ENCODE measurements at places on chromosomes 2 and 18. TPM values are rescaled to one million over a fixed set of nuclear protein-coding genes. Genes with fewer than 3 reads are reported as not detected.
A peak's percentile ranks its signal among the peaks of the same experiment; 100 is the strongest.

KIAA2012 gene
- 0.19 TPM for polyA plus RNA-seq

MC4R gene
- 0.45 TPM for polyA plus RNA-seq

NXPH2 gene
- 13.4 TPM for polyA plus RNA-seq

PAX8 gene
- 2.2 TPM for polyA plus RNA-seq

LHCGR gene
- polyA plus RNA-seq, result 0.25 TPM

DNA sequence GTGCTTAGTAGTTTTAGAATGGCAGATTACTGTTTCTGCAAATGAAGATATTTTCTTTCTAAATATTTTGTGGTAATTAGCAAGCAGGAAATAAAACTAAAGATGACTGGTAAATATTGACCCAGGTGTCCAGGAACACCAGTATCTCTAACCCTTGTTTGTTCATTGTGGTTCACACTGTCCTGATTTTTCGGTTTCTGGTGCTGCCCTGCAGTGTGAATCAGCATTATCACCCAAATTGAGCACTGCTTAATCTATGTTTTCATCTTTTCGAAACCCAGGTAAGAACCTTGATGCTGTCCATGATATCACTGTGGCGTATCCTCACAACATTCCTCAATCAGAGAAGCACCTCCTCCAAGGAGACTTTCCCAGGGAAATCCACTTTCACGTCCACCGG lies 167.4 kb downstream of the CAPN13 start:
- DNase-seq, result no peak

DNA sequence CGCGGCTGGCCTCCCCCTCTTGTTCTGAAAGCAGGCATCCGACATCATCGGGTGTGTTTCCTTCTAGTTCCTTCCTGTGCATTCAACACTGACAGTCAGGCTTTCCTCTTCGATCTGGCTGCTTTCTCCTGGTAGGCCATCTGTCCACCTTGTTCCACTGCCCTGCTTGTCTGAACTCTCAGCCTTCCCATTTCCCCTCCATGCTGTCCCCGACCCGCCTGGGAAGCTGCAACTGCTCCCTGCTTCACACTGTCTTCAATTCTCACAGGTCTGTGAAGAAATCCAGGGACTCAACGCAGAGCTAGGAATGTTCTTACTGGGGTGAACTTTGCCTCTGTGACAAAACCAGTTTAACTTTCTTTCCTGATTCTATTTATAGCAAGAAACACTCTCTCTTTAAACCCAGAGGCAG lies 43.0 kb downstream of the KIF3C start:
- no peak for DNase-seq

GRCh38 chr18:69954719-69955480 lies 7.2 kb upstream of the CD226 start:
- no peak for DNase-seq

- DNase-seq, result no peak
These were observed 85.8 kb downstream of the SH3RF3 start for GRCh38 chr2:109214651-109215371.

DNA sequence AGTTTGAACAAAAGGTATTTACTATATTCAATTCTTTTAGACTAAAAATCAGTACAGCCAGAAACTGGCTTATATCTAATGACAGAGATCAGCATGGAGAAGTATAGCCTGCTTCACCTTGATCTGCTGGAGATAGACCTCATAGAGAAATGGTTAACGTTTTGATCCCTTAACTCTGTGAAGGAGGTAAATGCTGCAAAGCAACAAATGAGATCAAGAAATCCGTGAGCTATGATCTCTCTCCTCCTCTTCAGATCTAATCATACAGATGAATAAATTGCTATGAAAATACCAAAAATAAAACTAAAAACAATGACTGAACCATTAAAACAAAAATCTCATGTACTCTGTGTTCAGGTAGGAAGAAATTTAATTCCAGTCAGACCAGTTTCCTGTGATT lies 42.8 kb downstream of the KLHL14 start:
- no peak for DNase-seq

GRCh38 chr18:48538531-48539405 lies at the start of gene CTIF:
Gene CTIF, plus strand, starts transcription at chr18:48539031. Its CDS starts 80,535 bp downstream, at chr18:48619566.
- peak; percentile 97 for DNase-seq

- DNase-seq, result no peak
These were observed 8.3 kb downstream of the MDH1B start for GRCh38 chr2:206756816-206757215.
